ENCODE measurements at places on chromosomes 3 and 15.

DNA sequence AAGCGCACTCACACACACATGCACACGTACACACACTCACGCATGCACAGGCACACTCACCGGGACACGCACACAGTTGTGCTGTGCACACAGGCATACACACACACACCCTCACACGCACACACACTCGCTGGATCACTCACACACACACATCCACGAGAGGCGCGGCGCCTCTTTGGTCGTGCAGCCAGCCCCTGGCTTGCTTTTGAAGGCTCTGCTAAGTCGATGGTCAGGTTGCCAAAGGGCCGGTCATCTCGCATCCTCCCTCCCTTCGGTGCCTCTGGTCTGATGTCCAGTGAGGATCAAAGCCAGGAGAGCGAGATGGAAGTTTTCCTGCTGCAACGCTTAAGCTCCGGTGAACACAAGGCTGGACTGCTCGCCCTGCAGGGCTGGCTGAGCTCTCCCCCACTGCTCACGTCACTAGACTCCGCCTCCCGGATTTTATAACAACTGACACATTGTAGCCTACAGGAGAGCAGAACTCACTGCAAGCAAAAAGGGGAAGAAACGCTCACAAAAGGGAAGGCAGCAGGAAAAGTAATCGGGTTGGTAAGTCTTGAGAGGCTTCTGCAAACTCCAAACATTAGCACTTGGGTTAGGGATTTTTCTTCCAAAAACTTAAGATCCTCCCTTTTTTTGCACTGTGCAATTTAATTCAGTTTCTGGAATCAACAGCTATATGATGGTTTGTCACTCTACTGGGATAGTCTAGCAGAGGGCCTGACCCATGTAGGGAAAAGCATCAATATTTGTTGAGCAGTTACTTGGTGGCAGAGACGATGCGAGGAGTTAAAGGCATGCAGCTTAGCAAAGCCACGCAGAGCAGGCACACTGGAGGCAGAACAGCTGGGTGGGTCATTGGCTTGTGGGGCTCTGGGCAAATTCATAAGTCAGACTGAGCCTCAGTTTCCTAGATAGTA is at the start of gene SRGAP3:
Gene SRGAP3, minus strand, starts transcription at position 374 of the 920 bp plus-strand sequence. CDS start 695 bp downstream, outside the sequence.
- peak; percentile 96 for DNase-seq

DNA sequence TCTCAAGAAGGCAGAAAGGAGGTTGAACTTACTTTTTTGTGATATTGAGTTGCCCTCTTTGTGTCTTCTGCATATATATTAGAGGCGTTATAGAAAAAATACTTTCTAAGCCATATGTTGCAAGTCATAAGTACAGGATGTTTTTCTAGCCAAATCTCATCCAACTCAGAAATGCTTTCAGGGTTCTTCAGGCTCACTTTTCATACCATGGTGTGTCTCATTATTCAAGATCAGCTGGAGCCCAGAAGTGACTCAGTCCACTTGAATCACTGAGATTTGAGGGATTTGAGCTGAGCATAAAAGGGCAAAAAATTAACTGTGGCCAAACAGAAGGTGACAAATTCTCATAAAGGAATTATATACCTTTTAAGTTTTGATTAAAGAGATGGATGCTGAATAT is 157.3 kb downstream of the WNT5A start:
- no peak for DNase-seq

GRCh38 chr3:111080413-111080812 is 8.8 kb downstream of the NECTIN3 start:
- DNase-seq: no peak

DNA sequence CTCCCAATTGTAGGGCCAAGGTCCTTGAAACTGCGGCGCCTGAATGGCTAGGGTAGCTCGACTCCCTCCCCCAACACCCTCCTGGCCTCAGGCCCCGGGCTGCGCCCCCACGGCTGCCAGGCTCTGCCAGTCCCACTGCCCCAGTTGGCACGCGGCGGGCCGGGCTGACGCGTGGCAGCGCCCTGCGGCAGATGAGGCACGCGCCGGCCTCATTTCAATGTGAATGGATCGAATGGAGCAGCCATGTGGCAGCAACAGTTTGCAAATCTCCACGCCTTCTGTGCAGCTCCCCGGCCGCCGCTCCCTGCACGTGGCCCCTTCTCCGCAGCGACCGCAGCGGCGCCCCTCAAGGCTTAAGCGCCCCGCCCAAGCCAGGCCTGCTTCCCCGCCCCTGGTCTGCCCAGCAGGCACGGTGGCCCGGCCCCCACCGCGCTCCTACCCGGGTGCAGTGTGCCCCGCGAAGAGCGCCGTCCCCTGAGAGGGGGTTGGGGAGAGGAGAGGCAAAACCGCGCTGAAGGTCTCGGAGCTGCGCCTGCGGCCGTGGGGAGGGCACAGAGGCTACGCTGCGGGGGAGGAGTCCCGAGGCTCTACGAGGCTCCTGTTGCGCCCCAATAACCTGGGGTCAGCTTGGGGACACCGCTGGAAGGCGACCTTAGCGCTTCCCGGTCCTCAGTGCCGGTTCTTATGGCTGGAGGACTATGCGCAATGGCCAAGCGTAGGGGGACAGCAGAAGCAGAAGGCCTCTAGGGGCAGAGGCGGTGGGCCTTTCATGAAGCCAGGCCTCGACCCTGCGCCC is 3.1 kb upstream of the DLL4 start:
- no peak for DNase-seq

GRCh38 chr15:80440024-80440423 is 35.8 kb downstream of the ARNT2 start:
- DNase-seq: no peak

Measured in forelimb muscle (tissue), 1 donor.